ENCODE measurements at places on chromosomes 2 and 18.
A peak's percentile ranks its signal among the peaks of the same experiment; 100 is the strongest.

DNA sequence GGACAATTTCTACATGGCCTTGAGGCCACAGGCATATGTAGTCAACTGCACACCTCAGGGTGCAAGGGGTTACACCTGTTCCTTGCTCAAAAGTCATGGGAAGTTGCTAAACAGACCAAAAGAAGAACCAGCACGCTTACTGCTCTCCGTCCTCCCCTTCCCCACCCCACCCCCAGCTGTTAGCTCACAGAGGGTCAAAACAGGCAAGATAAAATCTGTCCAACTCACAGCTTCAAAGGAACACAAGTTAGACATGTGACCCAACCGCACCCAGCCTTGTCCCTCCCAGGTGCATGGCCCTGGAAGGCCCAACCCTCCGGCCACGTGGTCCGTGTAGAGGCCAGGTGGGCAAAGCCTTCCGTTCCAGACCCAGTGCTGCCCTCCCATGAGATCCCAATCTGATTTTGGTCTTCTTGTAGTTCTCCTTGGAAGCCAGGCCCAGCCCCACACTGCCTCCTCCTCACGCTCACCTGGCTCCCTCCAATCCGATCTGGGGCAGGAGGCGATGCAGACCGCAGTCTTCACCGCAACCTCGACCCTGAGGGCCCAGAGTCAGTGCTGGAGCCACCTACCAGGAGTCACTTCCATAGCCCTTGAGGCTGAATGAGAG is 14.5 kb upstream of the ASPRV1 start:
- no peak for DNase-seq
- H3K27me3 ChIP-seq = no peaks in the 10 kb centered on the region
- H3K36me3 ChIP-seq = no peaks in the 10 kb centered on the region
- H3K4me1 ChIP-seq = peaks cover 3% of the 10 kb centered on the region

- no peak overlapping the region for H3K4me3 ChIP-seq
- no peak overlapping the region for H3K27ac ChIP-seq
- no peaks in the 10 kb centered on the region for H3K36me3 ChIP-seq
- DNase-seq = no peak
- H3K4me1 ChIP-seq = peaks cover 5% of the 10 kb centered on the region
Measured at GRCh38 chr2:133194362-133194655, 374.0 kb downstream of the NCKAP5 start.

- H3K27ac ChIP-seq = no peak overlapping the region
- no peak for DNase-seq
- no peaks in the 10 kb centered on the region for H3K36me3 ChIP-seq
- no peaks in the 10 kb centered on the region for H3K4me1 ChIP-seq
- H3K4me3 ChIP-seq = no peak overlapping the region
- no peaks in the 10 kb centered on the region for H3K27me3 ChIP-seq
Measured at GRCh38 chr2:111679202-111679601, 204.8 kb downstream of the ANAPC1 start.

DNA sequence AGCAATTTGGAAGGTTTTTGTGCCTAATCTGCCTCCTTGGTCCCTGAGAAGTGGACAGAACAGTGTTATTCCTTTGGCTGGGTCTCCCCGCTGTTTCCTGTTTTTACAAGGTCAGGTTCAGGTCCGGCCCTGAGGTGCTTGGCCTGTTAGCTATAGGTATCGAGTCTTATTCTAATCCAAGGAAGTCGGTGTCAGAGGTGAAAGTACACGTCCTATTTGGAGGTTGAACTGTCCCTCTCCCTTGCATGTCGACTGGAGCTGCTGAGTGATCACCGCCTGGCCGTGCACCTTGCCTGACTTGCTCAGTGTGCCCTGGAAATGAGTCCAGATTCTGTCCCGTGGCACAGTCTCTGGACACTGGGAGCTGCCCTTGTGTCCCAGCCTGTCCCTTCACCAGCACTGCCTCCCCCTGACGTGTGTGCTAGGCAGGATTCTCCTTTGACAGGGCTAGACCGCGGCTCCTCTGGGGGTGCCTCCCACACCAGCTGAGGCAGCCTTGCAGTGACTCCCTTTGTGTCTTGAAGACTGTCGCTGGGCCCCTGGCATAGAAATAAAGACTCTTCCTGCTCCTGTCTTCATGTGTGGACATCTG is 65.7 kb upstream of the RBM44 start:
- no peak for DNase-seq
- peaks cover 52% of the 10 kb centered on the region for H3K36me3 ChIP-seq
- no peak overlapping the region for H3K4me3 ChIP-seq
- peaks cover 27% of the 10 kb centered on the region for H3K4me1 ChIP-seq
- H3K27me3 ChIP-seq = no peaks in the 10 kb centered on the region
- peak overlapping the region; percentile 38 for H3K27ac ChIP-seq

DNA sequence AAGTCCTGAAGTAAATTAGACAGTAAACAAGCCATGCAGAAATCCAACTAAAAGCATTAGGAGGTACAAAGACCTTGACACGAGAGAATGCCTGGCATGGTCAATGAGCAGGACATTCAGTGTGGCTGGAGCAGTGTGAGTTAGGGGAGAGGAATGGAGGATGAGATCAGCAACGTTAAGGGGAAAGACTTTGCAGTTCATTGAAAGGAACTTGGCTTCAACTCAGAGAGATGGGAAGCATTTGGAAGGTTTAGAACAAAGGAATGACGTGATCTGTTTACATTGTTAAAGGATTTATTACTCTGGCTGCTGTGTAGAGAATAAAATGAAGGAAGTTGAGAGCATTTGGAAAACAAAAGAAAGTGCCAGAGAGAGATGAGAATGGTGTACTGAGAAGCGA is 621.3 kb downstream of the XIRP2 start:
- DNase-seq = no peak
- H3K27ac ChIP-seq = peak overlapping the region; percentile 30
- no peak overlapping the region for H3K4me3 ChIP-seq
- H3K36me3 ChIP-seq = no peaks in the 10 kb centered on the region

Measured in RWPE2 (cell line).